ENCODE measurements at places on chromosomes 6 and 20.

GRCh38 chr6:116447052-116447451 lies 14.1 kb upstream of the CALHM6 start:
- no peak for DNase-seq

DNA sequence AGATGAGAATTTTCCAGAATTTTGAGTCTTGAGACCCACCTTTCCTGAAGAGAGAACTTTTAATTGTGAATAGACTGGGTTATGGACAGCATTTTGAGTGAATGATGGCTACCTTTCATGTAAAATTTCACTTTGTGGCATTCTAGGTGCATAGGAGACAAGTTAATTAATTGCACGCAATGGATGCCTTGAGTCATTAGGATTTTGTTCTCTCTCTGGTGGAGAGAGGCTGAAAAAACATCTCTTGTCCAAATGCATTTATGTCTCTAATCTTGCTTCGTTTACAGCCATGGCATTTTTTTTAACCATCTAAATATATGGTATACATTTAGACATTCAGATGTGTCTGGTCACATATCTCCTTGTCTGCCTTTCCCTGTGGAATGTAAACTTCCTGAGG lies 3.1 kb downstream of the RHAG start:
- DNase-seq, result no peak

DNA sequence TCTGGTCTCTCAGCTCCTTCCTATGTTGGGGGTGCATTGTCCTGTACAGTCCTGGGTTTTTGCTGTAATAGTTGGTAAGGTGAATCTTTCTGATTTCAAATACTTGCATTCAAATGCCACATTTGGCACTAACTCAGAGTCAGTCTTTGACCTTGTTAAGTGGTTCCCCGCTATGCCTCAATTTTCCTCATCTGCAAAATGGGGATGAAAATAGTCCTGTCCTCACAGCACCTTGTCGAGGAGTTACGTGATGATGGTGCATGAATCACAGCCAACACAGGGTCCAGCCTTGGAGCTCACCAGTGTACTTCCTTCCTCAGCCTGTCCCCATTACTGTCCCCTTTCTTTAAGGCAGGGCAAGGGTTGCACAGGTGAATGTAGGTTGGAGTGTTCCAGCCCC lies 1.1 kb downstream of the WFDC5 start:
- DNase-seq, result no peak

- no peak for DNase-seq
Measured at GRCh38 chr20:9488063-9488462, 26.3 kb upstream of the LAMP5 start.

DNA sequence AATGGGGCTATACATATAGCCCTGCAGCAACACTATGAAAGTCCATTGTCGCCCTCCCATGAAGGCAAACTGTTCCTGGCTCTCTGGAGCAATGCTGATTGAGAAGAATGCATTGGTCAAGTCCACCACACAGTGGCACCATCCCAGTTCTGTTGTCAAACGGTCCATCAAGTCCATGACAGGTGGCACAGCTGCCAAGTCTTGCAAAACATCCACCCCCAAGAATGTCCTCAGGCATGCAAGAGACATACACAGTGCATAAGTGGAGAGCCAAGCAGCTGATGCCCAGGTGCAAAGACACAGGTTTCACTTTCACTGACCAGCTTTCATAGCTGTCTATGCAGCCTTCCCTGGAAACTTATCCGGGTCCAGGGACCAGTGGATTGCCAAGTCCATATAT lies 17.5 kb downstream of the ZNF391 start:
- DNase-seq, result peak; percentile 23

DNA sequence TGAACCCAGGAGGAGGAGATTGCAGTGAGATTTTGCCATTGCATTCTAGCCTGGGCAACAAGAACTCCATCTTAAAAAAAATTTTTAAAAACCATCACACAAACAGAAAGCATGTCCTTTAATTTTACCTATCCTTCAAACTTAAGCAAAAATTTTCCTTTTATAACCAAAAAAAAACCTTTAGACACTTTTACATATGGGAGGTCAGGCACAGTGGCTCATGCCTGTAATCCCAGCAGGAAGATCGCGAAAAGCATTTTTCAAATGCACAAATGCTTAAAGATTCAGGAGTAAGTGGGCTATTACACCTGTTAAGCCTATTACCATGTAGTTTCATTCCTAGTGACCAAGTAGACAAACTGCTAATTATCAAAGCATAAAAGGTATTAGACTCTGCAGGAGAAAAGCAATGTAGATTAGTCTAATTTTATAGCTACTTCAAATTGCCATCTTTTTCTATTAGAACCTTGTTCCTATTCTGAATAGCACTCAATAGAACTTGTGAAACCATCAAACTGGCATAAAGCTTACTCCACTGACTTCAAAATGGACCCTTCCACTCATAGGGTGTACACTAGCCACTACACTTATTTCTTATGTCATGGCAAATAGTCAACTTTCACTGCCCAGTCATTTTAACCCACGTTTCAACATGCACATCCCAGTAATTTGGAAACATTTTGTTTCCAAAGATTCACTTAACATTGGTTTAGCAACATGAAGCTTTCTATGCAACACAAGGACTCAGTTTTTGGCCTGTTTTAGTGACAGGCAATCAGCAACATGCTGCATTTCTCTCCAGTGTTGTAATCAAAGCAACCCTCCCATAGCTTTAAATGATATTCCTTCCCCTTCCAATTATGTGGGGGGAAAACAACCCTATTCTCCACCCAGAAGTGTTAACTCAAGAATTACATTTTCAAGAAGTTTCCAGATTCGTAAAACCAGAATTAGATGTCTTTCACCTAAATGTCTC lies 4.0 kb downstream of the EEF1A1 start:
- no peak for DNase-seq

DNA sequence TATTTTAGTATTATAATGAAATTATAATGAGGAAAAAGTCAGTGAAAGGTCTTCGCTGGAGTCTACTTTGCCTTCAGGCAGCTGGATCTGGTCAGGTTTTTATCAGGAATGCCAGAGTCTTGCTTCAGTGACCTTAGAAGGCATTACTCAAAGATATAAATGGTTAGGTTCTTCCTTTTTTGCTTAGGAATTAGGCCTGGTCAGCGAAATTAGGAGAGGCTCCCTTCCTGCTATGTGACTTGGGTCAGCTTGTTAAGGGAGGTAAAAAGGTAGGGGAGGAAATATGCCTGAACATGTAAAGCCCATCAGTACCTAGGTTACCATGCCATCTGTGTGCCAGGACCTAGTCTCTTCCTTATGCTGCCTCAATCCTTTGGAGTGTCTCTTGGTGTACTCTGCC lies 115.1 kb downstream of the OTOR start:
- DNase-seq, result no peak

GRCh38 chr6:83879746-83880145 lies 20.3 kb downstream of the CYB5R4 start:
- no peak for DNase-seq

DNA sequence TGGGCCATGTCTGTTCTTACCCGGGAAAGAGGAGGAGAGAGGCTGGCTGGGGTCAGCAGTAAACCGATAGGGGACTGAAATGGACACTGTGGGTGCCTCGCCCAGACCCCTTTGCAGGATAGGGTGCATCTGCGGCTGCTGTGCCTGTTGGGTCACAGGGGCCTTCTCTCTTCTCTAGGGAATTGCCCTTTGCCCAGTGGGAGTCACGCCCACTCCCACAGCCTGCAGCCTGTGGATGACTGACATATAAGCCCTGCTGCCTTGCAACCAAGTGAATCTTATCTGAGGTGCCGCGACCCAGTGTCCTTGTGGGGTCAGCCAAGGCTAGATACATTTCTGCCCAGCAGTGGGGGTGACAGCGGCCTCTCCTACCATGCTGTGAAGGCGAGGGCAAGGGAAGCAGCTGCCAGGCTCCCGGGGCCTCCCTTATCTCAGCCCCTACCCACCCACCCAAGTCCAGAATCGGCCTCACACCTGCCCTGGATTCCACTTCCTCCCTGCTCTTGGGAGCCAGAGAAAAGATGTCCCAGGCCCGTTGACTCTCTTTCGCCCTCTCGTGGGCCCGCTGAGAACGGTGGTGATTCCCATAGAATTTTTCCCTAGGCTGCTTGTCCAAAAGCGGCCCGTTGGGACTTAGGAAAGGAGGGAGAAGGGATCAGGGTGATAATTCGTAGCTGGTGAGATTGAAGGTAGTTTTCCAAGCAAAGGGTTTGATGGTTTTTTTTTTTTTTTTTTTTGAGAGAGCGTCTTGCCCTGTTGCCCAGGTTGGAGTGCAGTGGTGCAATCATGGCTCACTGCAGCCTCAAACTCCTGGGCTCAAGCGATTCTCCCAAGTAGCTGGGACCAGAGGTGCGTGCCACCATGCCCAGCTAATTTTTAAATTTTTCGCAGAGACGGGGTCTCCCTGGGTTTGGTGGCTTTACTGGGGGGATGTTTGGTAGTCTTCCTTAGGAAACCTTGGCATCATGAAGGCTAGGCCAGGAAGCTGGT lies 76.4 kb upstream of the RNF24 start:
- no peak for DNase-seq

GRCh38 chr6:30287139-30287538 lies 39.6 kb upstream of the TRIM39 start:
- no peak for DNase-seq

GRCh38 chr20:20638878-20639277 lies 73.6 kb downstream of the RALGAPA2 start:
- no peak for DNase-seq

DNA sequence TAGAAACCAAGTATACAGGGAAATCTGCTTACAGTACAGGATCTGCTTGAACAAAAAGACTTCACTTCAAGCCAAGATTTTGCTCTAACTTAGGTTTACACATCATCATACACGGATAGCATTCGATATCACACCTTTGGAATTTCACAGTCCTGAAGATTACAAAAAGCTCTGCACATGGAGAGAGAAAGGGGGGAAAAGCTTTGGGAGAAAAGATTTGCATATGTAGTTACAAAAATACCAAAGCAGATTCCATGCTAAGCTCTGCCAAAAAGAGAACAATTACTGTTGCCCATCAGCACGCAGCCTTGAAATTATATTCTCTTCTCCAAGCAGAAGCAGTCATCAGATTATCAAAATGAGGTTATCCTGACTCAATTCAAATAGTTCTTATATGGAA lies 62.0 kb downstream of the HIVEP2 start:
- DNase-seq, result no peak

DNA sequence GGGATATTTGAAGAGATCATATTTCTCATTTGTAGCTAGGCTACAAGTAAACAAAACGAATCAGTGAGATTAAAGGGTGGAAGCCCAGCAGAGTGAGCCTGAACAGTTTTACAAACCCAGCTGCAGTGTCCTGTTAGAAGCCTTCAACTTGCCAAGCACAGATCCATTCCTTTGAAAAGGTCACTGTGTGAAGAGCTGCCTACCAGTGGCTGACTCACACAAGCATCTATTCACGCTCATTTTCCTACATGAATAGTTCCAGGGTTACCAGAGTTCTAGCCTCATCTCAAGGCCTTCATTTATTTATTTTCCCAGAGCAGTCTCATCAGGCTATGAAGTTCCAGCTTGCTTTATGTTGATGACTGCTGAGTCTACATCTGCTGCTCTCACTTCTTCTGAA lies 25.7 kb upstream of the MLIP start:
- peak; percentile 65 for DNase-seq

- DNase-seq, result no peak
Measured at GRCh38 chr6:10426781-10427279, 12.0 kb upstream of the TFAP2A start.

GRCh38 chr6:79632580-79632979 lies 1.5 kb downstream of the SH3BGRL2 start:
- no peak for DNase-seq

DNA sequence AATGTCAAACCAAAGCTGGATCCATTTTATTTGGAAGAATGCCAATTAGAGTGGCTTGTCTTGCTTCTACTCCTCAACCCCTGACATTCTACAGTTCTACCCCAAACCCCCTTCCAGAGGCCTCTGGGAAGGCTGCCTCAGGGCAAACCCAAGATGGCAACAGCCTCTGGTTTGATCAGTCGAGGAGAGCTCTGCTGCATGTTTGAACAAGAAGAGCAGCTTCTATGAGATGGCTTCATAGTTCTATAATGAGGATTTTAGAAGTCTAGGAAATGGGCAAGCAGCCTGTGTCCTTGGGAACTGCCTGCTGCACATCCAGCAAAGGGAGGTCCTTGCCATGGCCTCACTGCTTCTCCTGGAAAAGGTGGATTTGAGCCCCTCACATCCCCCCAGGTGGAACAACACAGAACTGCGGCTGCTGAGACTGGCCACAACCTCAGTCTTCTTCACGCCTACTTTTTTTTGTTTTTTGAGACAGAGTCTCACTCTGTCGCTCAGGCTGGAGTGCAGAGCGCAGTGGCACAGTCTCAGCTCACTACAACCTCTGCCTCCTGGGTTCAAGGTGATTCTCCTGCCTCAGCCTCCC lies 37.9 kb downstream of the ZC3H12D start:
- DNase-seq, result no peak

- DNase-seq, result no peak
Measured at GRCh38 chr6:164128101-164128500, 713.6 kb downstream of the QKI start.

- no peak for DNase-seq
Measured at GRCh38 chr6:107621229-107621937, 131.5 kb downstream of the SOBP start.

DNA sequence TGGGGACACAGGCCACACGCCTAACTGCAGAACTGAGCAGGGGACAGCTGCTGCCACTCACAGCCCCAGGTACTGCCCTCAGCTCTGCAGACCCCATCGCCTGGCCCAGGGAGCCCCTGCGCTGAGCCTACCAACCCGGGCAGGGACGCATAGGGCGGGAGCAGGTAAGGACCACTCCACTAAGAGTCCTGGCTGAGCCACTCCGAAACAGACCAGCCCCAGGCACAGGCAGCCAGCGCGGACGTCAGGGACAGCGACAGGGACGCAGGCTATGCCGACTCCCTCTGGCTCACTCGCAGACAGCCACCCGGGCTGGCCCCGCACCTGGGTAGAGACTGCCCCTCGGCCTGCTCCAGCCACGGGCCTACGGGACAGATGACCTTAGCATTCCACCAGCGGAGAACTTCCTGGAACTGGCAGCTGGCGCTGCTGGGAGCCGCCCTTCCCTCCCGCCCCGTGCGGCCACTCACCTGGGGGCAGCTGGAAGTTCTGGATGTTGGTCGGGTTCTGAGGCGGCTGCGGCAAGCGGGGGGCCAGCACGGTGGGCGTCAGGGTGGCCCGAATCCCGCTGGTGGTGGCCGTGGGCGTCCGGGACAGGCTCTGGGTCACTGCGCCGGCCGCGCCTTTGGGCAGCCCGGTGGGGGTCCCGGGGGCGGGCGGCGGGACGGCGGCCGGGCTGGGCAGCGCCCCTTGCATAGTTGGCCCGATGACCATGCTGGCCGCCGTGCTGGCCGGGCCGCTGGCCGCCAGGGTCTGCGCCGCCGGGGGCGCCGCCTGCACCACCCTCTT lies 1.5 kb downstream of the TAF4 start:
- DNase-seq, result no peak

DNA sequence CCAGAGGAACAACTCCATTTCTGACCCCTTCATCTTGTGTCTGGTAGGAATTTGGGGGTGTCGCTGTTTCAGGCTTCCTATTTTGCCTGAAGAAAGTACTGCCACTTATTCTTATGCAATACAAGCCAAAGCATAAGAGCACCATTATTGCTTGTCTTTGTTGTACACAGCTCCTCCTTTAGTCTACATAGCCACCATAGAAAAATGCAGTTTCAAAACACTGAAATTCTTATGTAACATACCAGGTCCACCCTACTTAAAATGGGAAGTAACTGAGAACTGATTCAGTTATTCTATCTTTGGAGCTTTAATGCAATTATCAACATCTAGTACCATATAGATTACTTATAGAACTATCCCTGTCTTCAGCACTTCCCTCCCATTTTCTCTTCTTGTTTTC lies 255.5 kb downstream of the ARHGAP18 start:
- no peak for DNase-seq

- peak; percentile 53 for DNase-seq
Measured at GRCh38 chr6:150417899-150418826, 49.4 kb downstream of the IYD start.

- DNase-seq, result no peak
Measured at GRCh38 chr6:116667623-116668022, 943 bp downstream of the ZUP1 start.
